Skeletal muscle cell (primary cell): ENCODE measurements at places on chromosomes 6 and 20.

- DNase-seq = no peak
These were observed 49.8 kb upstream of the EYA4 start for GRCh38 chr6:133191323-133191722.

- DNase-seq = no peak
These were observed 125.1 kb upstream of the BTBD3 start for GRCh38 chr20:11792568-11792953.

DNA sequence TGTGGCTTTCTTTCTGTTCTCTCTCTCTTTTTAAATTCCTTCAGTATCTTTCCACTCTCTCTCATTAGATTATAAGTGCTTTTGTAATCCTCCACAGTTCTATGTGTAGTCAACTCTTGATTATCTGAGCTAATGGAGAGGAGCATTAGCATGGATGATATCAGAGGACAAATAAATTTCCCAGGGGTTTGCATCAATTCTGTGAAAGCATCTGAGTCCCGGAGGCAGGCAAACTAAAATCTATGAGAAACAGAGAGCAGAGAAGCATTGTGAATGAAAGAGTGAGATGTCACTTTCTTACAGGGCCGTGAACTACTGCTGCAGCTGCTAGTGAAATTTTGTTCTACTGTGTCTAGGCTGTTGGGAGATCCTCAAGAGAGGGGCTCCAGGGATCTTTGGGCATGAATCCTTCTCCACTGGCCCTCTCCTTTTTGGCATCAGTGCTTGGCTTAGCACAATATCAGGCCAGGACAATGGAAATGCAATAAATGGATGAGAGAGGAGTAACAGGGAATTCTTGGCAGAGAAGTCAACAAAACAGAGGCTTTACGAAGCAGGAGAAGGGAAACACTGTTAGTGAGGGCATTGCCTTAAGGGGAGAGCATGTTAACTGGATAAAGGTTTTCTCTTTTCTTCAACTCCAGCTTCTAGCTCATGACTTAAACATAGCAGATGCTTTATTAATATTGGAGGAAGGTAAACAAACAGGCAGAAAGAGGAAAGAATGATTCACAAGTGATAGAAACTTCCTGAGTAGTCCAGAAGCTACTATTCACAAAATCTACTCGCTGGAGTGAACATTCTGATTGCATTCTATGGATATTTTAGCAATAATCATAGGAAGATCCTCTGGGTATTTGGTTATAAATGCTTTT, 847.0 kb upstream of the MAP3K7 start:
- DNase-seq = no peak

GRCh38 chr6:98925831-98926230, 21.9 kb downstream of the FBXL4 start:
- DNase-seq = no peak

DNA sequence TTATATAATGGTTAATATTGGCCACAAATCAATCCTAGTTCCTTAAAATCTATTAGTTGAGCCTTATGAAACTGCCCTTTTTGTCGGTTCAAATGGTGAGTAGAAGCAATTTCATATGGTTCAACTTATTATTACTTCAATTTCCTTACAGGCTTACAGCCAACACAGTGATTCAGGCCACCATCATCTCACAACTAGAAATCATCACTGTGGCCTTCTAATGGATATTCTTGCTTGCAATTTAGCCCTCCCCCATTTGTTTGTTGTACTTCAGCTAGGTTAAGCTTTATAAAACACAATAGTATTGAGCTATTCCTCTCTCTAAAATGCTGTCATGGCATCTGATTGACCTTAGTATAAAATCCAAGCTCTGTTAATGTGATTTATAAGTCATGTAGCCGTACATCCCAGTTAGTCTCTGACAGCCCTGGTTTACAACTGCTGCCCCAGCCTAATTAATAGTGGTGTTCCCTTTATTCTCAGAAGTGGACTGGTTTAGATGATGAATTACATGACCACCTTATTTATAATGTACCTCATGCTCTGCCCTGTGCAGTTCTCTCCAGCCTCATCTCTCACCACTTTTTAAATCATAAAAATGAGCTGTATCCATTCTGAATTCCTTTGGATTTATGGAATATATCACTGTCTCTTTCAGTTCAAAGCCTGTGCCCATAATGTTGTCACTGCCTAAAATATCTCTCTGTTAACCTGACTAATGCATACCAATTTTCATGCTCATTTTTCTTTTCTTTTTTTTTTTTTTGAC, 36.7 kb downstream of the LAMA2 start:
- DNase-seq = no peak

DNA sequence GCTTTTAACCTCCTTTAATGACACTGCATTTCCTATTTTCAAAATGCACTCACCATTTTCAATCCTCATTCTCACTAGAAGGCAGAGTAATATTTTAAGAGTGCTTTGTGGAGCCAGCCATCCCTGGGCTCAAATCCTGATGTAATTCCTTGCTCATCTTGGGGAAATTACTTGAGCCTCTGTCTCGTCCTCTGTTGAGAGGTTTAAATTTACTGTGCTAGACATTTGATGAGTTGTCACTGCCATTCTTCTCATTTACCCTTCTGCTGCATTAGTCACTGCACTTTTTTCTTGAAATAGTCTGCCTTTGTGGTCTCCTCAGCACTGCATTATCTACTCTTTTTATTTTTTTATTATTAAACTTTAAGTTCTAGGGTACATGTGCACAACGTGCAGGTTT, 150.0 kb upstream of the HDDC2 start:
- no peak for DNase-seq

GRCh38 chr6:140303218-140303949, 928.9 kb upstream of the CITED2 start:
- DNase-seq = no peak

- DNase-seq = no peak
These were observed 60.6 kb downstream of the SMOC2 start for GRCh38 chr6:168501561-168501960.

GRCh38 chr6:45584127-45584526, 206.4 kb upstream of the SUPT3H start:
- DNase-seq = no peak

DNA sequence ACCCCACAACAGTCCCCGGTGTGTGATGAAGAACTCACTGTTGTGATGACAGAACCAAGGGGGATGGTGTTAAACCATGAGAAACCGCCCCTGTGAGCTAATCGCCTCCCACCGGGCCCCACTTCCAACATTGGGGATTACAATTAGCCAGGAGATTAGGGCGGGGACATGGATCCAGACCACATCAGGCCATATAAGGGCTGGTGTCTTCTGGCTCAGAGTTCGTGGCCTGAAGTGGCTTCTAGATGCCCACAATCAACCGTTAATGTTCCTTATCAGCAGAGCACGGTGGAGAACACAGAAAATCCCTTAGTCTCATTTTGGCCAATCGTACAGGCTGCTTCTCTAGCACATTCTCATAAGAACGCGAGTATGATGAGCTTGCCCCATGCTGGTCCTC, 10.9 kb upstream of the MAS1 start:
- DNase-seq = no peak

DNA sequence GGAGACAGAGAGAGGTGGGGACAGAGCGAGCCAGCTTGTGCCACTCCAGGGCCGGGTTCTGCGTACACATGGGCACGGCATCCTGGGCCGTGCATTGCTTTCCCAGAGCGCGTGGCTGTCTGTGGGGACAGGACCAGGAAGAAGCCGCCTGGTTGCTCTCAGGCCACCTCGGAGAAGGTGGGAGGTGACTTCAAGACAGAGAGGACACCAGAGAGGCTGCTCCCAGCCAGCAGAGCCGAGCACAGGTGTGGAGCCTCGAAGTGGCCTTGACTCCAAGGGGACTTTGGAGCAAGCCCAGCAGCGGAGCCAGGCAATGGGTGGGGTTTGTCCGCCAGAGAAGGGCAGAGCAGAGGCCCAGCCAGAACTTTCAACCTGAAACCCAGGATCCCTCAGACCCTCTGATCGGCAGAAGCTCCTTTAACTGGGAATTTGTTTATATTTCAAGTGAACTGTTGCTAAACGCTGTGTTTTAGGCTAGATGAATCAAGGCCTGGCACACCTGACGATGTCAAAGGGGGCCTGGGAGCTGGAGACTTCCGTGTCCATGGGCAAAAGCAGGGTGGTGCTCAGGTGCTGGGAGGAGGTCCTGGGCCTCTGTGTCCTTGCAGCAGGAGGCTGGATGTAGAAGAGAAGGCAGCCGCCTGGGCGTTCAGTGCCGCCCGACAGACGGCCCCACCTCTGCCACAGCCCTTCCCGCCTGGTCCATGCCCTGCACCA, 262.1 kb downstream of the DLL1 start:
- no peak for DNase-seq

GRCh38 chr20:44961011-44961869, 1.0 kb upstream of the TOMM34 start:
- no peak for DNase-seq

GRCh38 chr20:53935344-53936084, 134.9 kb downstream of the BCAS1 start:
- DNase-seq = no peak

DNA sequence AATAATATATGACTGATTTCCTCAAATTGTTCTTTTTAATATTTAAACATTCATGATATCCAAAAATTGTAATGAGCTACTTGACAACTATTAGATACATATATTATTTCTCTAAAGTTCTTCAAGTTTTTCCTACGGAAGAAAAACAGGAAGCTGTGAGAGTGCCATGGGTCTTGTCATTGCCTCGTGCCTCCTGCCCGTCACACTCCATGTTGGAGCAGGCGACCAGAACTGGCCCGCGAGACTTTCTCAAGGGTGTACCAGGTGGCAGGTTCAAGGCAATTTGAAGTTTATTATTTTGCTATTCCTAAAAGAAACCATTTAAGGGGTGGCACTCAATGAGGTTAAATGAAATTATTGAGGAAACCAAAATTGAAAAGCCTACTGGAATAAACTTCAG, 337.2 kb downstream of the HACE1 start:
- no peak for DNase-seq

DNA sequence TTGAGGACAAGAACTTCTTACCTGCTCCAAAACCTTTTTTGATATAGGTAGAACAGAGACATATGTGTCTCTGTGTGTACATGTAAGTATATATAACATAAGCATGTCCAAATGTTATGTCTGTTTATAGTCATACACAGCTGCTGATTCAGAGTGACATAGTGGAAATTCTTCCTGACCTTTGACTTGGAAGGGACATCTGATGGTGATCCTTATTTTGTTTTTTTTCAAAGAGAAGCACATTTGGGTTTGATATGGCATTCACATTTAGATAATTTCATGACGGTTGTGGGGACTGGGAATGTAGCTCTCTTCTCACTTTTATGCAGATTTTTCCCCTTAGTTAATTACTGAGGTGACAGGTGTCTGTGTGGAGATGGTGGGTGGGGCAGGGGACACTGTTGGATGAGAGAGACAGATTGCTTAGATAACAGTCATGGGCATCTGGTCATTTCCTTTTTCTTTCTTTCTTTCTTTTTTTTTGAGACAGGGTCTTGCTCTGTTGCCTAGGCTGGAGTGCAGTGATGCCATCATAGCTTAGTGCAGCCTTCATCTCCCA, 39.0 kb downstream of the FARS2 start:
- DNase-seq = no peak

- no peak for DNase-seq
These were observed 778.5 kb downstream of the MAFB start for GRCh38 chr20:39910536-39910935.

GRCh38 chr20:55540486-55540885, 464.8 kb downstream of the CBLN4 start:
- no peak for DNase-seq

GRCh38 chr20:53711333-53712211, 117.9 kb upstream of the ZNF217 start:
- DNase-seq = no peak

GRCh38 chr20:62737271-62737811, 28.7 kb downstream of the NTSR1 start:
- DNase-seq = no peak

- DNase-seq = no peak
These were observed 151.3 kb upstream of the SULF2 start for GRCh38 chr20:47936612-47937011.

GRCh38 chr20:54144847-54145414, 28.9 kb downstream of the CYP24A1 start:
- DNase-seq = no peak

GRCh38 chr6:8858854-8859331, 423.5 kb upstream of the SLC35B3 start:
- DNase-seq = no peak

DNA sequence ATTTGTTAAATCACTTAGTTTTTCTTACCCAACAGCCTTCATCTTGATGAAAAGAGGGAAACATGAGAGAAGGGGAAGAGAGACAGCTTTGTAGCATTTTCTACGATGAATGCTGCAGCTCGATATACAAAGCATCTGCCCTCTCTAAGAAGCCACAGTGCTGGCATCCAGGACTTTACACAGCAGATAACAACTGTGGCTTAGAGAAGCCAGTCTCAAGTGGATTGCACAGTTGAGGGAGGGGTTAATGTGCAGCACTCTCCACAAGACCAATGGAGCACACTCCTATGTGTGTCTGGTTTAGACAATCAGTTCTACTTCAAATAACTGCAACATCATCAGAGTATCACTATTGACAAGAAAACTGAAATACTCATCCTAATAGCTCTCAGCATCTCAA, 5.8 kb downstream of the C6orf120 start:
- no peak for DNase-seq

DNA sequence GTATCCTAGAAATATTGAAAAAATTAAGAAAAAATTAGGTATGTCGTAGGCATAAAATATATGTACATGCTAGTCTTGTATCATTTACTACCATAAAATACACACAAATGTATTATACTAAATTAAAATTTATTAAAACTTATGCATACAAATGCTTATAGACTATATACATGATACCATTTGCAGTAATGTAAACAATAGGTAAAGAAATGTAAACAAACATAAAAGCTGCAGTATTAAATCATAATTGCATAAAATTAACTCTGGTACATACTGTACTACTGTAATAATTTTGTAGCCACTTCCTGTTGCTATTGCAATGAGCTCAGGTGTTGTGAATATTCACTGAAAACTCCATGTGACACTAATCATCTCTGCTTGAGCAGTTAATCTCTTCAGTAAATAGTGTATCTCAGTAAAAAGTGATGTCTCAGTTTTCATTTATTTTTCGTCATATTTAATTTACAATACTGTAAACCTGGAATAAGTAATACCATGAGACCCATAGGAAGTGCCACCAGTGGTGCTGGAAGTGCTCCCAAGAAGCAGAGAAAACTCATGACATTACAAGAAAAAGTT, 29.3 kb downstream of the RALGAPB start:
- DNase-seq = no peak

GRCh38 chr6:164163239-164163638, 748.7 kb downstream of the QKI start:
- DNase-seq = no peak

GRCh38 chr6:157558049-157558448, 177.1 kb downstream of the ZDHHC14 start:
- DNase-seq = no peak

- peak; percentile 28 for DNase-seq
These were observed 724.6 kb downstream of the UTRN start for GRCh38 chr6:145009711-145010110.

GRCh38 chr20:258963-259362, 1.4 kb downstream of the DEFB132 start:
- DNase-seq = no peak

- peak; percentile 45 for DNase-seq
These were observed 4.1 kb downstream of the AARS2 start for GRCh38 chr6:44309092-44309491.
